SK-N-DZ (cell line): ENCODE measurements at places on chromosomes 3 and 15.

- DNase-seq: no peak
Measured at GRCh38 chr3:19248143-19248542, 99.8 kb downstream of the KCNH8 start.

- no peak for DNase-seq
Measured at GRCh38 chr3:14799146-14799545, 19.6 kb upstream of the FGD5 start.

GRCh38 chr3:61934505-61934871 is 373.1 kb downstream of the PTPRG start:
- no peak for DNase-seq

DNA sequence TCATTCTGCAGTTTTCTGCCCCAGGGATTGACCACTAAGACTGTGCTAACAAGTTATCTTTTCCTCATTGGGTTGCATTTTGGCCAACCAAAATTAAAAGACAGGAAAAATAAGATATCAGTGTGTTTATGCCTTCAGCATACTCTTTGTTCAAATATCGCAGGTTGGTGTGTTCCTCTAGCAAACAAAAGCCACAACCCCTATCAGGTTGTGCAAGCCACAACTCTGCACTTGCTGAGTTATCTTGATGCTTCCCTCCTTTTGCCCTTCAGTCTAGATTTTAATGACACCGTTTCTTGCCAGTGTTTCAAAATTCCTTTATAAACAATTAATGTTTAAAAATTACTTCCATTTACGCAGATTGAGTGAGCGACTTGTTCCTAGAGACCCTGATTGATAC is 1164.2 kb downstream of the NSUN3 start:
- DNase-seq: no peak

DNA sequence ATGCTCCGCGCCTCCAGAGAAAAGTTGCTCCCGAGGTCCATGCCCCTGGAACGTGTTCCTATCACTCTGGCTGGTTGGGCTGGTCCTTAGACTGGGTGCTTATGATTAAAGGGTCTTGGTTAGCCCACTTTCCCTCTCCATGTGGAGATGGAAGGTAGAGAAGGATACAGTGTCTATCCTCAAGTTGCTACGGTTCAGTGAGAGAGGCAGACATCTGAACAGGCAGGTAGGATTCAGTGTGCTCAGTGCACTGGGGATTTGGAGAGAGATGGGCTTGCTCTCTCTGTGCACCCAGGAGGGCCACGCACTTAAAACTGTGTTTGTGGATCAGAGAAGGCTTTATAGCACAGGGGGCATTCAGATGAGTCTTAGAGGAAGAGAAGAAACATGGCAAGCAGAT is 63.0 kb downstream of the RPL39L start:
- no peak for DNase-seq

- no peak for DNase-seq
Measured at GRCh38 chr3:47614788-47615187, 36.1 kb upstream of the CSPG5 start.

DNA sequence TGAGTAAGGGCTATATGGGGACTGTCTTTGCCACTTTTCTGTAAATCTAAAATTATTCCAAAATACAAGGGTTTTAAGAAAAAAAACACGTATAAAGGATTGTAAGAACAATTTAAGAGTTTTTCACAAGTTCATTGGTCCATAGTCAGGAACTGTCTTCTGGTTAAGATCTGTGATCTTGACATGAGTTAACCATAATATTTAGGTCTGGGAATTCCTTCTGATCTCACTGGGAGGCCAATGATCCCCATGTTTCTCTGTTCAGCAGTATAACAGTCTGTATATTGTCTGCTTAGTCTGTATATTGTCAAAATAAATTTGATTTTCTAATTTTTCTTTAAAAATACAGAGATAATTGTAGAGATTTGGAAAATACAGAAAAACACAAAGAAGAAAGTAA is 848 bp upstream of the RHCG start:
- no peak for DNase-seq

- DNase-seq: no peak
Measured at GRCh38 chr15:63722204-63722808, 111.4 kb downstream of the HERC1 start.
